Activated T-helper 2 cell treated with anti-CD3 and anti-CD28 coated beads, Interferon-gamma antibody, Interleukin-2, Interleukin-4, amounts not matched to agents 10 μg/mL and 5 μg/mL and 100 μg/mL, durations not matched to agents 14 hours and 24 hours and 36 hours (primary cell): ENCODE measurements at places on chromosomes 11 and 22.

- no peaks in the 10 kb centered on the region for H3K4me1 ChIP-seq
- H3K27me3 ChIP-seq = no peaks in the 10 kb centered on the region
- DNase-seq = no peak
- H3K27ac ChIP-seq = no peak overlapping the region
- no peak overlapping the region for H3K4me3 ChIP-seq
Measured at GRCh38 chr11:17850336-17850735, 115.8 kb downstream of the KCNC1 start.

GRCh38 chr22:43777286-43777685 lies 34.8 kb downstream of the EFCAB6 start:
- H3K27ac ChIP-seq = no peak overlapping the region
- no peaks in the 10 kb centered on the region for H3K4me1 ChIP-seq
- DNase-seq = no peak
- no peaks in the 10 kb centered on the region for H3K36me3 ChIP-seq

- H3K36me3 ChIP-seq = peaks cover 13% of the 10 kb centered on the region
- no peak overlapping the region for H3K27ac ChIP-seq
- no peak for DNase-seq
- H3K4me1 ChIP-seq = peaks cover 28% of the 10 kb centered on the region
- no peaks in the 10 kb centered on the region for H3K27me3 ChIP-seq
- no peak overlapping the region for H3K4me3 ChIP-seq
Measured at GRCh38 chr22:29382580-29383302, 5.6 kb downstream of the AP1B1 start.

GRCh38 chr11:77999446-78000030 lies 5.1 kb upstream of the INTS4 start:
- H3K27ac ChIP-seq = no peak overlapping the region
- DNase-seq = no peak
- peaks cover 1% of the 10 kb centered on the region for H3K4me1 ChIP-seq
- peaks cover 3% of the 10 kb centered on the region for H3K27me3 ChIP-seq
- H3K36me3 ChIP-seq = no peaks in the 10 kb centered on the region

- no peaks in the 10 kb centered on the region for H3K27me3 ChIP-seq
- peak overlapping the region; percentile 27 for H3K4me3 ChIP-seq
- H3K4me1 ChIP-seq = peaks cover 22% of the 10 kb centered on the region
- no peak for DNase-seq
- no peaks in the 10 kb centered on the region for H3K36me3 ChIP-seq
Measured at GRCh38 chr11:13318498-13319295, 41.1 kb downstream of the BMAL1 start.

GRCh38 chr11:67411785-67412152 lies 3.7 kb upstream of the CARNS1 start:
- H3K4me3 ChIP-seq = no peak overlapping the region
- H3K27me3 ChIP-seq = peaks cover 13% of the 10 kb centered on the region
- H3K27ac ChIP-seq = no peak overlapping the region
- no peak for DNase-seq

DNA sequence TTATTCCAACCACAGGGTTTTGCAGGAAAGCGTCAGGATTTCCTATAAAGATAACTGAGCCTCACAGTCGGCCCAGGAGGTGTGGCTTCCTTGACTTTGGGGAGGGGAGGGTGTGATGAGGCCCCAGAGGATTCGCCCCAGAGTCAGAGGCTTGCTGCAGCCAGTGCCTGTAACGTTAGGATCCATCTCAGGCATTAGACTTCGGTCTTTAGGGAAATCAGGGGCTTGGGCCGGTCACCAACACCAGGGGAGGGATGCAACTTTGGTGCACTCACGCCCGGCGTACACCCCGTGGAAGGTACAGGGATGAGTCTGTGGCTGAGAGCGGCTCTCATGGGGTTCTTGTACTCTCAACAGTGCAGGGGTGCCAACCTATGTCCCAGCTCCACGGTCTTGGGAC lies 5.7 kb upstream of the ANO1 start:
- H3K27ac ChIP-seq = no peak overlapping the region
- no peaks in the 10 kb centered on the region for H3K36me3 ChIP-seq
- H3K4me3 ChIP-seq = no peak overlapping the region
- peaks cover 66% of the 10 kb centered on the region for H3K27me3 ChIP-seq
- peaks cover 2% of the 10 kb centered on the region for H3K4me1 ChIP-seq
- no peak for DNase-seq

GRCh38 chr11:20015529-20016427 lies 144.5 kb downstream of the DBX1 start:
- peaks cover 9% of the 10 kb centered on the region for H3K27me3 ChIP-seq
- no peaks in the 10 kb centered on the region for H3K36me3 ChIP-seq

DNA sequence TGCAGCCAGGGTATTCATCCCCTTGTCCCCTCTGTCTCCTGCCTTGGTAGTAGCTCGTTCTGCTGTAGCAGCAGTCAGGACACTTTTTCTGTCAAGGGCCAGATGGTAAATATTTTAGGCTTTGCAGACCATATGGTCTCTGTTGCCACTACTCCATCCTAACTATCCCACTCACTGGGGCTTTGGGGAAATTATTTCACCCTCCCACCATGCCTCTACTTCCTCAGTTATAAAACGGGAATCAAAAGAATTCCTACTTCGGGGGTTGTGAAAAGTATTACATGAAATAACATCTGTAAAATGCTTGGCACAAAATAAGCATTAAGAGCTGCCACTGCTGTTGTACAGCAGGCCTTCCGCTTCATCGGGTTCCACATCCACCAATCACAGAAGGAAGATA lies 89.9 kb upstream of the LDLRAD3 start:
- no peaks in the 10 kb centered on the region for H3K4me1 ChIP-seq
- H3K36me3 ChIP-seq = no peaks in the 10 kb centered on the region
- peaks cover 5% of the 10 kb centered on the region for H3K27me3 ChIP-seq
- no peak overlapping the region for H3K4me3 ChIP-seq
- H3K27ac ChIP-seq = no peak overlapping the region

DNA sequence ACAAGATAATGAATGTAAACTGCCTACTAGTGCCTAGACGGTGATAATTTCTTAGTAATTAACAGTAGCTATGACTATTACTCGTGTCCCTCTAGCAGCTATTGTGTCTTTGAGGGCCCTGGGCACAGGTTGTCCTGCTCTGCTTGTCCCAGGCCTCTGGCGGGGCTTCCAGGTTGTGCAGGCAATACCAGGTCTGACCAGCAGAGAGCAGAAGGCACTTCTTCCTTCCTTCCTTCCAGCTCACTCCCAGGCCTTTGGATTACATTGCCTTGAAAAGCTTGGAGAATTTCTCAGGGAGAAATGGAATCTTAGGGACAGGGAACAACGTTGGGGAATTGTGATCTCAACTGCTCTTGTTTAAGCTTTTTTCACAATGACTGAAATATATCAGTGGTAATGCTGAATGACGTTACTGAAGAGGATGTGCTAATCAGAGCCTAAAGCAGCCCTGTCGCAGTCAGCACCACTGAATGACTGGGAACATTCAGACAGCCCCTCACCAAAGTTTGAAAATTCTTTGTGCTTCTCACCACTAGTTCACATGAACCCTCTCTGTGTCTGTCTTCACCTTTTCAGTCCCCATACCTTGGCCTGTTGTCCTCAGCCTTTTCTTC lies 8.4 kb upstream of the CCKBR start:
- H3K27me3 ChIP-seq = no peaks in the 10 kb centered on the region
- no peak overlapping the region for H3K4me3 ChIP-seq

DNA sequence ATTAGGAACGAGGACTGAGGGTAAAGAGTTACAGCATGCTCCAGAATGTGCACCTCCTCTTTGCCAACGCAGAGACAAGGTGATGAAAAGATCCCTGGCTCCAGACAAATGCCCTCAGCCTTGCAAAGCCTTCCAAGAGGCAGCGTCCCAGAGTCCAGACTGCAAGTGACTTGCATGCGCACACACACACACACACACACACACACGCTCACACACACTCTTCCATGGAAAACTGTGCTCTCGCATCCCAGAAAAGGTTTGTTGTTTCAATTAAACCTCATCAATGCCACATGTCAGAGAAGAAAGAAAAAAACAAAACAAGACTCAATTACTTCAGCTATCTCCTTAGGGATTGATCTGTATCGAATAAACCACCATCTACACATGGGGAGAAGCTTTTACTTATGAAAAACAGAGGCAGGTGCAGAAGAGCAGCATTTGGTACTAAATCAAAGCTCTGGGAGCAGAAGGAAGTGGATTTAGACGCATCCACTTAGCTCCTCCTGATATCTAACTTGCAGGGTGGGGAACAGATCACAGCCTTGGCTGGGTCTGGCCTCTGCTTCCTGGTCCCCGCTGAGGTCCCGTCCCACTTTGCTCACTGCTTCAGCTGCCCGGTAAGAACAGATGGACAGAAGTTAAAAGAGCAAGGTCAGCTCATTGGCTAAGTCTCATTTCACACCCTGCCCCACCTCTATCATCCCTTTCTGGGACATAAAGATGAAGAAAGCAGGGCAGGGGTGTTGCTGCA lies 249.8 kb upstream of the BLID start:
- no peak for DNase-seq
- H3K4me1 ChIP-seq = no peaks in the 10 kb centered on the region
- no peaks in the 10 kb centered on the region for H3K27me3 ChIP-seq

- H3K4me1 ChIP-seq = peaks cover 48% of the 10 kb centered on the region
- peaks cover 49% of the 10 kb centered on the region for H3K36me3 ChIP-seq
- peak overlapping the region; percentile 15 for H3K27ac ChIP-seq
- H3K4me3 ChIP-seq = peak overlapping the region; percentile 95
- H3K27me3 ChIP-seq = no peaks in the 10 kb centered on the region
Measured at GRCh38 chr11:90220391-90220790, 2.5 kb downstream of the CHORDC1 start.

- H3K36me3 ChIP-seq = peaks cover 33% of the 10 kb centered on the region
- H3K27me3 ChIP-seq = no peaks in the 10 kb centered on the region
- H3K4me1 ChIP-seq = peaks cover 3% of the 10 kb centered on the region
- DNase-seq = no peak
Measured at GRCh38 chr11:123587044-123587443, 67.4 kb downstream of the SCN3B start.

- peaks cover 7% of the 10 kb centered on the region for H3K27me3 ChIP-seq
- DNase-seq = no peak
- no peak overlapping the region for H3K27ac ChIP-seq
- H3K4me1 ChIP-seq = no peaks in the 10 kb centered on the region
Measured at GRCh38 chr11:78742430-78742829, 167.8 kb upstream of the NARS2 start.

DNA sequence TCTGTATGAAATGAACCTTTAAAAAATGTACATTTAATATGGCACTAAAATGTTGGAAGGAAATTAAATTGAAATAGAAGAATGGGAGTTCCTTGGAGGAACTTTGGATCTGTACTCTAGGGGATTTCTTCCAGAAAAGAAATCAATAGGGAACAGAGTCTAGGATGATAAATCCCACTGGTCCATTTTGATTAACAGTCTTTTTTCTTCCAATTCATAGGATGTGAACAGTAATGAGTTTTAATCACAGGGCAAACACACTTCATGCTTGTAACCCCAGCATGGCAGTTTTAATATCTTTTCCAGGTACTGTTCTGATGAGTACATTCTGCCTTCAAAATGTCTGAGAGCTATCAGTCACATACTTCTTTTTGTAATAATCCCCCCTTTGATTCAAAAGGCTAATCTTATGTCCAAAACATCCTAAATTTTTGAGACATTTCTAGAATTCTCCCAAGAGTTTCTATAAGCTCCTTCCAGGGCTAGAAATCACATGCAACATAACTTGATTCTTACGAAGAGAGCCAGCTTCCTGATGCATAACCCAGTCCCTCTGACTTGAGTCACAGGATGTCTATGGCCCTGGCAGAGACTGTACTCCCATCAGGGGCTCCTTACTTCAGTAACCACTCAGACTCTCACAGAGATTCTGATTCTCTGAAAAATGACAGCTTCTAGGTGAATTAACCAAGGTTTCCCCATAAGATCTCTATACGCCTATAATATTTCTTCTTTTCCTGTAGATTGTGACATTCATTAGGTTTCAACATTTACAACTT lies 112.9 kb downstream of the SLC36A4 start:
- H3K4me1 ChIP-seq = no peaks in the 10 kb centered on the region
- H3K4me3 ChIP-seq = no peak overlapping the region
- DNase-seq = no peak
- peaks cover 6% of the 10 kb centered on the region for H3K27me3 ChIP-seq

DNA sequence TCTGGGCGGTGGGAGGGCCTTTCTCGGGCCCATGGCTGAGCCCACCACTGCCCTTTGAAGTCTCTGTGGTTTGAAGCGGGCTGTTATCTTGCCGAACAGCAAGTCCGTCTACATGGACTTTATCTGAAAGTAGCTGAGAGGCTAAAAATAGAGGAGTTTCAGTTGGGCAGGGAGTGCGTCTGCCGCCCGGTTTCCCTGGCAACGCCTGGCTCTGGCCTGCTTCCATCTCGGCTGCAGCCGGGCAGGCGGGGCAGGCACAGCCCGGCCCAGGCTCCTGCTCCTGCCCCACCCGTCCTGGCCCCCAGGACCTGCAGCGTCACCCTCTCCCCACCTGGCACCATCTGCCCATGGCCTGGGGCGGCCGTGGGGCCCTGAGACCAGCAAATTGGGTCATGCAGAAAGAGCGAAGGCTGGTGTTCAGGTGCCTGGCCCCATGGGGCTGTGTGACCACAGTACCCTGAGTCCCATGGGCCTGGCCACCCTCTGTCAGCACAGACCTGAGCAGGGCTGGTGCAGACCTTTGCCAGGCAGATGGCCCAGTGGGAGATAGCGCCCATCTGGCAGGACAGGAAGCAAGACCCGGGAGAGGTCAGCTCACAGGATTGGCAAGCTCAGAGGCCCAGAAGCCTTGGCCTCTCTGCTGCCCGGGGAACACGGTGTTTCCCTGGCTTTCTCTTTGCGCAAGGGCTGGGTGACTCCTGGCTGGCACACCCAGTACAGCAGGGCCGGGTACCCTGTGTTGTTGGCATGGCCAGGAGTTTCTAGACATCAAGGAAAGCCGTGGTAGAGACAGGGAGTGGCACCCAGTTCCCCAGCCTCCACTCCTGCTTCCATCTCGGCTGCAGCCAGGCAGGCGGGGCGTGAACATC lies 79.1 kb upstream of the KCNQ1OT1 start:
- peak; percentile 5 for DNase-seq
- H3K27ac ChIP-seq = no peak overlapping the region
- H3K4me3 ChIP-seq = no peak overlapping the region
- no peaks in the 10 kb centered on the region for H3K36me3 ChIP-seq

- no peak overlapping the region for H3K4me3 ChIP-seq
- H3K4me1 ChIP-seq = peaks cover 10% of the 10 kb centered on the region
- no peaks in the 10 kb centered on the region for H3K36me3 ChIP-seq
- no peak for DNase-seq
- H3K27me3 ChIP-seq = peaks cover 3% of the 10 kb centered on the region
Measured at GRCh38 chr11:57434640-57435546, 8.0 kb upstream of the SLC43A3 start.

- H3K4me1 ChIP-seq = no peaks in the 10 kb centered on the region
- H3K27ac ChIP-seq = no peak overlapping the region
- H3K36me3 ChIP-seq = no peaks in the 10 kb centered on the region
- peaks cover 7% of the 10 kb centered on the region for H3K27me3 ChIP-seq
Measured at GRCh38 chr11:6012035-6012668, 5.4 kb upstream of the OR56A4 start.
